Mucosa of gallbladder (tissue), 1 donor: ENCODE measurements at places on chromosomes 4 and X. TPM values are rescaled to one million over a fixed set of nuclear protein-coding genes. Genes with fewer than 3 reads are reported as not detected.

The TEX13C gene
- total RNA-seq = not detected

DNA sequence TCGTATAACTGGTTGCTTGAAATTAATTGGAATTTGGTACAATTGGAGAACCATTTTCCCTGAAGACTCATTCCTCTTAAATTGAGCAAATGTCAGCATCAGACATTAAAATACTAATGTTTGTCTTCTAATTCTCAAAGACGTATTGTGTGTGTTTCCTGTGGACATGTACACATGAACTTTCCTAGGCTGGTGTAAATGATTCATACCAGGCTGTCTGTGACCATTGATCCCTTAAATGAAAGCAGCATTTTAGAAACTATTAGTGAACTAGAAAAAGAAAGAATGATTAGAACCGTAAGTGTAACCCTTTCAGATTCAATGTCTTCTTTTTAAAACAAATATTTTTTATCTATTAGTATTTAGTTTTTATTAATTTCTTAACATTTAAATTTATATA, 332.9 kb downstream of the PPP3CA start:
- no peak for DNase-seq

GRCh38 chrX:132037479-132037993, 14.4 kb downstream of the STK26 start:
- DNase-seq = no peak

The CABS1 gene
- not detected for total RNA-seq

DNA sequence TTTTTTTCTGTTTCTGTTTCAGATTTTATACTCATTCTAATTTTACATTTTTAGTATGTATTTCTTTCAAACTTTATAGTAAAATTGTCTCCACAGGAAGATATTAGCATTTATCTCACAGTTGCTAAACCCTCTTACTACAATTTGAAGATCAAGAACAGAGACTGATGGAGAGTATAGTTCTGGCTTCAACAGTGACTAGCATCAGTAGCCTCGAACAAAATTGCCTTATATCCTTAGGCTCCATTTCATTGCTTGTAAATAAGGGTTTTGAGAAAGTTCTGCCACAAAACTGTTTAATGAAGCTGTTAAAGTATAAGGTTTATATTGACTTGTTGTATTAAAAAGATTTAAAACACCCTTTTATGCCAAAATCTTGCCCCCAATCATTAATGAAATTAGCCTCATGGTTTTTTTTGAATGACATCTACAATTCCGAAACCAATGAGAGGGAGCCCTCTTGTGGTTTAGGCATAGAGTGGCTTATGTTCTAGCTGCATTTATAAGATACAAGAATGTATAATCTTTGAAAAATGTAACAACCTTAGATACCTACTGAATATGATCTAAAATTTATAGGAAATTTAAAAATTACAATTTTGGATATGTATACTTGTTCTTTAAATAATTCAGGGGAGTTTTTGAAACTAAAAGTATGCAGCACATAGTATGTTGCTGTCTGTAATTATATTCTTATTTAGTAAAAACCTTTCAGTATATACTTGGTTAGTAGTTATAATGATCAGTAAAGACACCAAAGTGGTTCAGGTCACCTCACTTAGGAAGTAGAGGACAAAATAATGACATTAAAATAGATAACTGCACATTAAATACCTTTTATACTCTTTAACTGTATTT, 109.8 kb upstream of the HPGD start:
- DNase-seq = no peak

- DNase-seq = no peak
Measured at GRCh38 chr4:86089781-86090323, 270.0 kb downstream of the MAPK10 start.

The RPS6KA6 gene
- total RNA-seq = 7.7 TPM

DNA sequence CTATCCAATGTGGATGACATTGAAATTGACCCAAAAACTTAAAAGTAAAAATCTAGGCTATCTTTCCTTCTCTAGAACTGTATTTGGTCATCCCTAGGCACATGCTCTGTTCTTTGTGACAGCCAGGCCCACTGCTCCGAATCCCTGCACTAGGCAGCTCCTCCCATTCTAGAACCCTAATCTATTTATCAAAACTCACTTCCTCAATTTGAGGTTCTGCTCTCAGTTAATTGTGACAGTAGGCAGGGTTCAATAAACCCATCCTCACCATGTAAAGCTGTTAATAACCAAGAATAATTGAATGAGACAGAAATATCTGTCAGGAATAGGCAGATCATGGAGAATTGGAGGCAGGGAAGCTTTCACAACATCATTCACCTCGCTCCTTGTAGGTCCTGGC, 51.9 kb upstream of the IRF2 start:
- no peak for DNase-seq

DNA sequence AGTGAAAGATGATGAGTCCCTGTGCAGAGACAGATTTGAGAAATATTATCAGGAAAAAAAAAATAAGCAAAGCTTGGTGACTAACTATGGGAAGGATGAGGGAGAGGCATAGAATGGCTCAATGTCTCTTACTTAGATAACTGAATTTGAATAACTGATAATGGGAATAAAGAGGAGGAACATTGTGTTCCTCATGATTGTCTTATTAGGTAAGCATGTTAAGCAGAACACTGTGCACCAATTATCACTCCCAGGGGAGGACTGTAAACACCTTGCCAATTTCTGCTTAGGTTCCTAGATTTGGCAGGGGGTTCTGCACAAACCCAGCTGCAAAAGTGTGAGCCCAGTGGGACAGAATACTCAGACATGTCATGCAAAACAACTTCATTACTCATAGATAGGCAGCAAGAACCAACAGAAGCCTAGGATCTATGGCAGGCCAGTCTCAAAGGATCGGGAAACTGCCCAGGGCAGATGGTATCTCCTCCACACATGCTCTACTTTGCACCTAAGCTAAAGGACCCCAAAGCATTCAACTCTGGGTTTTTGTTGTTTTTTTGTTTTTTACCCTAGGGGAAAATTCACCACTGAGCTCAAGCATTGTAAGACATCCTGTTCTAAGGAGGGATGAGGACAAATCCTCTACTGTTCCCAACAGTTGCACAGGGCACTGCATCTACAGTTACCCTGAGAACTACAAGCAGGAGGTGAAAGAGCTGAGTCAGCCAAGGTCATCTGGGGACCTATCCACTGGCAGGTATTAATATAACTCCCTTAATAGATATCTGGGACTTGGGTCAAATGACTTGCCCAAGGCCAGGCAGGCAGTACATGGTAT, 907.0 kb downstream of the RAPGEF2 start:
- no peak for DNase-seq

DNA sequence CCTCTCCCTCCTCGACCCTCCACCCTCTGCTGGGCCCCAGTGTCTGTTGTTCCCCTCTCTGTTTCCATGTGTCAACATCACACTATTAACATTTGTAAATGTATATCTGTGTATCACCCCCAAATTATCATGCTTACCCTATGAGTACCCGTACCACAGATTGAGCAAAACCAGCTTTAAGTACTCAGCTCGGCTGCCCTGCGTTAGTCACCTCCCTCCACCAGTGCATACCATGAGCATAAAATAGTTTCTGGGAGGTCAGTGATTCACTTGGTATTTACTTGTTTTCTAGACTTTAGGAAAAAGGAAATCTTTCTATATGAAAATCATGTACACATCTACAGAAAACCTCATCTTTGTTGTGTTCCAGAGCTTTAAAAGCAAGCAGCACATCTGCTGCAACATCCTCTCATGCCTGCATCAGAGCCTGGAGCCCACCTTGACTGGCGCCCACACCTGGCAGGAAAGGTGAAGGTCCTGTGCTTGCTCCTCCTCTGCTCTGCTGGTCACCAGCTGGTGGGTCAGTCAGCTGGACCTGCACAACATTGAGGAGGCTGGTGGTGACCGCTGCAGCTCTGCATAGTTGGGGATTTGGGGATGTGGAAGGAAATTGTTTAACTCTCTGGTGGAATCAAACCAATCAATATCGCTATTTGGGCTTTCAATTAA, 214.4 kb upstream of the KLF3 start:
- no peak for DNase-seq

DNA sequence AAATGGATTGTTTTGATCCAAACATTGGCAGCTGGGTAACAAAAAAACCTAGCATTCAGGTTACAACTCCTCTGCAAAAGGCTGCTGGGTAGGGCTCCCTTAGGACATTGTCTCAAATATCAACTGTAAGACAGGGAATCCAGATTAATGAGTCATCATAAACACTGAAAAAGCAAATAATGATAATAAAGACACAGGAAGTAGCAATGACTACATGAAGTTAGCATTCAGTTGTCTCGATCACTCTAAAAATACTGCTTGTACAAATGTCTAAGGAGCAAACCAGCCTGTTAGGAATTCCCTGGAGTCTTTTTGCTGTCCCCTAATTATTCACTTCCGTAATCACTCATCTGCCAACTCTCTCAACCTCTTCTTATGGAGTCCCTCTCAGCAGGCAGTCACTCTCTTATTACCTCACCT, 259.2 kb downstream of the GPC3 start:
- no peak for DNase-seq

DNA sequence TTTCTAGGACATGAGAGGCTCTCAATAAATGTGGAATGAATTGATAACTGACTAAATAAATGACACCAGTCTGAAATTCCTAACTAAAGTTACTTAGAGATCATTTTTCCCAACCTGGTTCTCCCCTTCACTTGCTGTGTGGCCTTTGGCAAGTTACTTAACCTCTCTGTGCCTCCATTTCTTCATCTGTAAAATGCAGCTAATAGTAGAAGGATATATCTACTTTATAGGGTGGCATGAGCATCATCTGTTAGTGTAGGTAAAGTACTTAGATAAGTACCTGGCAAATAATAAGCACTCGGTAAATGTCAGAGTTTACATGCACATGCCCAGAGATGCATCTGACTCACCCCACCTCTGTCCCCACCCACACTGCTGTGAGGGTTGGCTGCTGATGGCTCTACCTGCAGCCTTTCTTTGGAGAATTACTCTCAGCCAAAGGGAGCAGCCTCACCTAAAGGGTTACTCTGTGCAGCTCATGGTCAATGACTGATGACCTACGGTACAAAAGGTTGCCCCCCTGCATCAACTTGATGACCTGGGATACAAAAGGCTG, 139.3 kb downstream of the CHIC2 start:
- no peak for DNase-seq

The ETFDH gene
- total RNA-seq = 30.5 TPM

GRCh38 chr4:47876310-47876709, 38.1 kb downstream of the NFXL1 start:
- no peak for DNase-seq

DNA sequence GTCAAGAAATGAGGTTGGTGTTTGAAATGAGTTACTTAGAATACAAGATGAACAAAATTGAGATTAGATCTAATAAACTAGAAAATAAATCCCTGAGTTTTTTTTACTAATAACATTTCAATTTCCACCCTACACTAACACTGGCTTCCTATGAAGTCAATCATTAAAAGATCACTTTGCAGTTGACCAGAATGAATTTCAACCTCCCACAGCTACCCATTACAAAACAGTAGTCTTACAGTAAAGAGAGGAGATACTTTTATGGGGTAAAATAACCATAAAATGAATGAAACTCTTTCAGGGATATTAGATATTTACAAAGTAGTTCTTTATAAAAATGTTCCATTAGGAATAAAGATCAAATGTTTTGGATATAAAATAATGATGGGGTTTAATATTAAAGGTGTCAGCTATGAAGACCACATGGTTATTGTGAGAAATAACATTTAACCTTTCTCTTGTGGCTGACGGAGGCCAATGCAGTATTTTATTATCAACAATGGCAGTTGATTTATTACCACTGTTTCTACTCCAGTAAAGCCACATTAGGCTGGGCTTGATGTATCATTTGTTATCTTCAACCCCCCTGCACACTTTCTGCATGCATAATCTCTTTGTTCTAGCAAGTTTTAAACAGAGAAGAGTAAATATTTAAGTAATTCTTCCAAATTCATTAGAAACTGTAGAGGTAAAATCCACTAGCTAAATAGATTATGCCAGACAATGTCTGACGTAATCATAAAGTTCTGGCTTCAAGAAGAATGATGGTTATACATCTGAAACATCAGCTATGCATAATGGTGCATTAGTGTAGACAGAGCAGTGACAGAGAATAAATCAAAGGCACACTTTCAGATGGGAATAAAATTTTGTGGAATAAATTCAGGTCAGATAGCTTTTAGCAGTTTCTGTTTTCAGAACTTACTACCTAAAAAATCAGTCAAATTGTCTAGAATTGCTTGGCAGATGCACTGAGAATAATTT, 516.6 kb downstream of the PCDH18 start:
- no peak for DNase-seq

DNA sequence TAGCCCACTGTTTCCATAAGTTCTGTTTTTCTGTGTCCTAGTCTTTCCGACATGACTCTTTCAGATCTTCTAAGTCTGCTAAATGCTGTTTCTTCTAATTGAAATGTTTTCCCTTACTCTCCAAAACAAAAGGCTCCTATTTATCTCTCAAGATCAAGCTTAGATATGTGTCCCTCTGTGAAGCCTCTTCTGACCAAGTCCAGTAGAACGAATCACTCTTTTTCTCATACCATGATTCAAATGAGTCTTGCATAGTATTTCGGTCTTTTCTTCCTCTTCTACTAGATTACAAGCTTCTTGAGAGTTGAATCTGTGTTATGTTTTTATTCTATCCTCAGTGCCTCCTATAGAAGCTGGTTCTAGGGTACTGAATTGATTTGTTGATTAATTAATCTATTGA, 45.3 kb upstream of the PRDM8 start:
- DNase-seq = no peak

GRCh38 chr4:152162331-152162697, 373.6 kb downstream of the FBXW7 start:
- DNase-seq = no peak

The BTC gene
- total RNA-seq = 10.3 TPM

- DNase-seq = no peak
Measured at GRCh38 chr4:181659876-181660275, 583.3 kb upstream of the TENM3 start.

DNA sequence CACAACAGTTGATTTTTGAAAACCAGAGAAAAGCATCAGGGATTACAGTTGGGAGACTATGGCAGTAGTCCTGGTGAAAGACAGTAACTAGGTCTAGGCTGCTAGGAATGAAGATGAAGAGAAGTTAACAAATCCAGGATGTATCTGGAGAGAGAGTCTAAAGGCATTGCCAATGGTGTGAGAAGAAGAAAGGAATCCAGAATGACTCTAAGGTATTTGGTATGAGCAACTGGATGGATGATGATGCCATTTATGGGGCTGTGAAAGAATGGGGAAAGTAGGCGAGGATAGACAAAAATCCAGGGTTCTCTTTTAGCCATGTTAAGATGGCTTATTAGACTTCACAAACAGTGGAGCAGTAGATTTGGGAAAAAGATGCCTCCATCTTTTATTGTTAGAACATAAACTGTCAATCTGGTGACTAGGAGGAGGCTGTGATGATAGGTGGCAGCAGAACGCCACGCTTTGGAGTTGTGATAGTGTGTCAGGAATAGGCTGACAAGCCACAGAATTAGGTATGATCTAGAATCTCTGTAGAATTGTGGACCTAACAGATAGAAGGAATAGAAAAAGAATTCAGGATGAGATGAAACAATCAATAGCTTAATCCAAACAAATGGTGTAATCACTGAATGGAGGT, 27.3 kb upstream of the JADE1 start:
- DNase-seq = peak; percentile 22

The MAGEE2 gene
- total RNA-seq = 0.43 TPM

The REPS2 gene
- 17.9 TPM for total RNA-seq

GRCh38 chr4:10703766-10704429, 19.3 kb upstream of the CLNK start:
- no peak for DNase-seq
